ENCODE measurements at places on chromosomes 1 and 21.

GRCh38 chr1:187051618-187052232, 223.0 kb downstream of the PLA2G4A start:
- DNase-seq, result no peak

DNA sequence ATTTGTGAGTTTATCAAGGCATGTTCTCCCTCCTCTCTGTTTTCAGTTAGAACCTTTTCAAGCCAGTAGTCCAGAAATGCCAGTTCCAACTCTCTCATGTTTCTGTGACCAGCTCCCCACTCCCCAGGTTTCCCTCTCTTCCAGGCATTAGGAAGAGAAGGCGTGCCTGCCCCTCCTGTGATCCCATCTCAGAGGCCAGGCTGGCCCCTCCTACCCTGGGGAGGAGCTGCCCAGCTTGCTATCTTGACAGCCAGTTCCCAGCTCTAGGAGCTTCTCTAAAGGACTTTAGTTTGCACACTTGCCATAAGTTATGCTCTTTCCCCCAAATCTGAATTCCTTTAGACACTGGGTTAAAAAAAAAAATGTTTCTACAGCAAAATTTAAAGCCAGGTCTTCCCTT, 8.9 kb downstream of the HYI start:
- no peak for DNase-seq

GRCh38 chr1:203331224-203331623, 19.7 kb downstream of the FMOD start:
- DNase-seq, result no peak

DNA sequence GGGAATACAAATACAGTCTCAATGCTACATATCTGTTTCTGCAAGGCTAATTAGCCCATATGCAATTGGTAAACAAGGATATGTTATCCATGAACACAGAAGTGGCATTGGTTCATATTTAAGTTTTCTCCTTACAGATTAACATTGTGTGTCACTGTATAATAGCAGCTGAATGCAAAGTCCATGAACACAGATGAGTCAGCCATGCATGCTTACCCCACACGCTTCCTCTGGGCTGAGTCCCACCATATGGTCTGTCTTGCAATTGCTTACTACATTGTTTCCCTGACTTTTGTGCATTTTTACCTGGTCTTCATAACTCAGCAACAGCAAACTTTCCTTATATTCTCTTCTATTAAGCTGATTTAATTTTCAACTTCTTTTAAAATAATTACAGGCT, 41.5 kb upstream of the TSNAX start:
- DNase-seq, result no peak

DNA sequence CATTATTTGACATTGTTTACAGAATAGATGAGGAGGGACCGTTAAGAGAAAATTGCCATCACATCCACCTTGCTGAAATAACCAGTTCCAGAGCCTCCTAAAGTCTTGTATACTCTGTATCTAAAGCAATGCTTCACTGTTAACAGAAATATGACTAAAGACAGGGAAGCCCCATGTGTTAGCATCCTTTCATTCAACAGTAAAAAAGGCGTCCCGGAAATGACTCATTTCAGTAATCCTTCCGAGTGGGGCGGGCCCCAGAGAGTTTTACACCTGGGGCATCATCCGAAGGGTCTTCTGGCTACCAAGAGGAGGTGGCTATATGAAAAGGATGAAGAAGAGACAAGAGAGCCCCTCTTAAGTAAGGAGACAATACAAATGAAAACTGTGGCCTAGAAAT, 227.2 kb downstream of the SLC45A1 start:
- no peak for DNase-seq

DNA sequence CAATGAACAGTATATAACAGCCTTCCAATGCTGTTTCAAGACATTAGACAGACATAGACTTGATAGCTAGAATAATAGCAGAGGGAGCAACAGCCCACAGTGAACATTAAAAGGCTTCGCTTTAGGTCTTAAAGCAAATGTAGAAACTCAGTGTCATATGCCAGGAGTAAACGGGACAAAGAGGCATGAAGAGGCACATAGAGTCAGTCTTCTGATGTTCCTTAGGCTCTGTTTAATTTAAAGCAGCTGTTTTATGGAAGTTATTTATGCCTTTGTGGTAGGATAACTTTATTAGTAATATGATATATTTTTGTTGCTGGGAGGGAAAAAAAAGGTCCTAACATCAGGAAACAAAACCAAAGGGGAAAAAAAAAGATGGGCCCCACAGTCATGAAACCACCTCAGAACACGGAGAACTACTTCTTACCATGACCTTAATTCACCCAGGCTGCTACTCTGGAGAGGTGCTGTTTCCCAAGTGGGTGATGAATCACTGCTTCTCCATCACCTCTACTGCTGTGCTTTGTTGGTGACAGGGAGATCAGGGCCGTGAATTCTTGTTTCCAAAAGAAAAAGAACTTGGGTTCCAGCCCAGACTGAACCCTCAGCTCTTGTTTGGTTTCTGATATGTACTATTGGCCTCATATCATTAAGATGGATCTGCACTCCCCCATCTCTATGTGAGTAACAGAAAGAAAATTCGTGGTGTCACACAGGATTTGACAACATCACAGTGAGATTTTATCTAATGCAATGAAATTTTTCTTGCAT, 616.9 kb downstream of the KIF26B start:
- no peak for DNase-seq

GRCh38 chr1:248686815-248687214, 15.8 kb downstream of the OR14I1 start:
- DNase-seq, result no peak

DNA sequence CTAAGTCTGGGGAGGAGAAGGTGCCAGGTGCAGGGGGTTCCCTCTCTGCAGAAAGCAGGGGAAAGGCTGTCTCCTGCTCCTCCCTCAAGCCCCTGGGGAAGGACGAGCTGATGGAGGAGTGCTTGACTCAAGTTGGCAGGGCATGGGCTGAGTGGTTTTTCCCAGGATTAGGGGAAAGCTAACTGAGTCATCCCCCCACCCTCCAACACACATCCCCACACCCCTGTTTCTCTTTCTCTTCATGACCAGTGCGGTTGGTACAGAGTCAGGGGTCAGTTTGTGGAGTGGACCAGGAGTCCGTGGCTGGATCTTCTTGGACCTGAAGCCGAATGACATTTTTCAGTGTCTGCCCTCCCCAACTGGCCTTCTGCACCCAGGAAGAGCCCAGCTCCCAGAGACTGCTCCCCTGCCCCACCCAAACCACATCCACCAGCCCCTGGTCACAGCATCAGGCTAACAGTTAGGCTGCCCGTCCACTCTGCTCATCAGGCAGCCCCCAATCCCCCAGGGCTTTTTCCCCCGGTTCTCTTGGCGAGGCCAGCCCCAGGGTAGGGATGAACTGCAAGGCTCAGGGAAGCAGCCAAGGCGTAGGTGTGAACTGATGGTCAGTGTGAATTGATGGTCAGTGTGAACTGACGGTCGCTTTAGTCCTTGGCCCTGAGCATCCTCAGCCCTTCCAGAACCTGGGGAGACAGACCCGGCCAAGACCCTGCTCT, 81.0 kb downstream of the PAX7 start:
- DNase-seq, result no peak

DNA sequence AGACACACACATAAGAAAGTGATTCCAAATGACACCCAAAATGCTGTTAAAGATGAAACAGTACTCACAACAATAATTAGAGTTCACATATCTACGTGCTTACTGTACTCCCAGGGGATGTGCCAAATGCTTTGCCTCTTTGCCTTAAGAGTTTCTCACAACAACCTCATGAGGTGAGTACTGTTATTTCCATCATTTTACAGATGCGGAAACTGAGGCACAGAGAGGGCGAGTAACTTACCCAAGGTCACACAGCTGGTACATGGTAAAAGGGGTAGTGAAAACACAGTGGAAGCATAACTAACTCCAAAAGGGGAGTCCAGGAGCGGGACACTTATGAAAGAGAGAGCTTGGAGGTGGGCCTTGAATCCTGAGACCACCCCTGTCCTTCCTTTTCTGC, 171.8 kb downstream of the ACTL8 start:
- DNase-seq, result no peak

- DNase-seq, result no peak
Observed at GRCh38 chr1:209777587-209777986, 6.8 kb downstream of the C1orf74 start.

GRCh38 chr1:25024615-25025350, 94.7 kb upstream of the RUNX3 start:
- no peak for DNase-seq

DNA sequence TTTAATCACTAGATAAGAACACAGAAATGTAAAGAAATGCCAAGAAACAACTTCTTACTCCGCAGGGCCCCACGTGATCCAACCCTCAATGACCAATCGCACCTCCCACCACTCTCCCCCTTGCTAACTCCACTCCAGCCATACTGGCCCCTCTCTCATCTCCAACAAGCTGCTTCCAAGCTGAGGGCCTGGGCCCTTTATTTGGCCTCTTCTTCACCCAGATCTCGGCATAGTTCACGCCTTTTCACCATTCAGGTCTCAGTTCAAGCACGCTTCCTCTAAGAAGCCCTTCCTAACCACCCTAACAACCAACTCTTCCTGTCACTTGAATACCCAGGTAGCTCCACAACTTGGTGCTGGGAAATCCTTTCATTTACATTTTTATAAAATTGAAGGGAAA, 110.7 kb downstream of the TGFBR3 start:
- DNase-seq, result no peak

DNA sequence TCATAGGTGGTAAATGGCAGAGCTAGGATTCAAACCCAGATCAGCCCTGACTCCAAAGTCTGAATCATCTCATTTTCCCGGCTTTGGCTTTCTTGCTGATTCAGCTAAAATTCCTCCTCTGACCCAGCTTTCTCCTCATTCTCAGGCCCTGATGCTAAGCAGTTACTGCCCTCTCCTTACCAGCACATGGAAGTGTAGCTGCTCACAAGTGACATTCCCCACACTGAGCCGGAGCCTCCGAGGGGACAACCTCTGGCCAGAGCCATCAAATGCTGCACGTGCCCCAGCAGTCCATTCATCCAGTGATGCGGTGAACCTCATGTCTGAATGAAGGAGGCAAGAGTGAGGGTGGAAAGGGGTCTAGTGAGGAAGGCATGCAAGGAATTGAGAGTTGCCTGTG, 11.1 kb downstream of the ITGA10 start:
- DNase-seq, result no peak

DNA sequence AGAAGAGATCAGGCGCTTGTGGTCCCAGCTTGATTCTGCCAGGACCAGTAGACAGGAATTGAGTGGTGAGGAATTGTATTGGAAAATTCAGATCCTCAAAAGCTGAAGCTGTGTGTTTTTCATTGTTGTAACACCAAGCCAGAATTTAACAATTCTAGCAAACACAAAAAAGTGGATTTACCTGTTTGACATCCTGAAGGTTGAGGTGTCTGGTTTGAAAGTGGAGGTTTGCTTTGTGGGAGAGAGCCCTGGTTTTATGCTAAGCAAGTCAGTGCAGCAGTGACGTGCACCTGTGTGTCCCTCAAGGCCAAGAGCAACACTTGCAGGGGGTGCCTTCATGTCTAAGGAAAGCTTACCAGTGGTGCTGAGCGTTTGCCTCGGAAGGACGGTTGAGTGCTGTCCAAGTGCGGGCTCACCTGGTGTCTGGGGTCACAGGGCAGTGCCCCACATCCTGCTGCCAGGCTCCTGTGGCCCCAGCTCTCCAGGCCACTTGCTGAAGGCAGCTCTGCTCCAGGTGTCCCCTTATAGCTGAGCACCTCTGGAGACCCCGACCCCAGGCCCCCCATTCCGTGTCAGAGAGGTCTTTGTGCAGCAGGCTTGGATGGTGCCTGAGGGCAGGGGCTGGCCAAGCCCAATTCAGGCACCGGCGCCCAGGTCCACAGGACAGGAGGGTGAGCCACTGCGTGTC, 27.7 kb downstream of the PCNT start:
- no peak for DNase-seq

DNA sequence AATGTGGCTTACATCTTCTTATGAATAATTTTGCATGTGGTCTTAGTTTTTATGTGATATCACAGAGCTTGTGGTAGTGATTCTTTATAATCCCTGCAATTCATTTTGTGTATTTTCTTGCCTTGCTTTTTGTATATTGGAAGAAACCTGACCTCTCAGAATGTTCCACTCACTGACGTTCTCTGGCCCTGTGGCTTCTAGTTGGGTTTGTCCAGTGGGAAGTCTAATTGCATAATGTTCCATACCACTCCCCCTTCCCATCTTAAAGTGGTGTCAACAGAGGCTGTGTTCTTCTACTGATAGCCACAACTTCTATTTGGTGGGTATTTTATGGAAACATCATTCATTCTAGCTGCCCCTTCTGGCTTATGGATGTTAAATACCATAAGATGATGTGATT, 225.3 kb downstream of the BACH1 start:
- DNase-seq, result no peak

DNA sequence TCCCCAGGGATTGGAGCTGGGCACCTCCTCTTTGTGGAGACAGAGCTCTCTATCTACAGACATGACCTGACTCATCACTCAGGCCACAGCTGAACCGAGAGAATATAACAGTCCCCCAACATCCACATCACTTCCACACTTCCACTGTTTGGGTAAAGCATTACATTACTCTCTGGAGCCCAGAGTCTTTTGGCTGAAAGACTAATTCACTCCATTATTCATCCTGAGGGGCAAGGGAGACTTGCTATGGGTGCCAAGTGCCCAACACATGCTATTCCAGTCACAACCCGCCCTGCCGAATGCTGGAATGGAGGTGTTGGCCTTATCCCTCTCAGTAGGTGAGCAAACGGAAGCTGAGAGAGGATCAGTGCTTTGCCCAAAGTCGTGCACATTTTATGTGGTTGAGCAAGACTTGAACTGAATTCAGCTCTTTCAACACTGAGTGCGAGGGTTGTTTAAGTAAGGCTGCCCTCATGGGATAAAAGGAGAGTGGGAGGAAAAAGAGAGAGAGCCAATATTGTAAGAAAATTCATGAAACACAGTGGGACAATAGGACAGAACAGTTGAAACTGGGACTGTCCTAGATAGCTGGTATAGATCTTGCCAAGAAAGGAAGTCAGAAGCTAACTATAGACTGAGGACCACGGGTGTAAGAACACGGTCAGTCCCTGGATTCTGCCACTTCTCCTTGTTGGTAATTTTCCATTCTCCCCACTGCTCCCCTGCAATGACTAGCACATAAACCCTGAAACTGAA, 13.5 kb upstream of the CHI3L1 start:
- no peak for DNase-seq

- DNase-seq, result no peak
Observed at GRCh38 chr1:161494091-161494735, 11.0 kb upstream of the FCGR2A start.

Data from activated CD4-positive, alpha-beta T cell treated with anti-CD3 and anti-CD28 coated beads for 1 hour (primary cell).